CMK (cell line): ENCODE measurements at places on chromosomes 7 and 10.

GRCh38 chr7:25171516-25171915 is 46.5 kb upstream of the CYCS start:
- DNase-seq: no peak

DNA sequence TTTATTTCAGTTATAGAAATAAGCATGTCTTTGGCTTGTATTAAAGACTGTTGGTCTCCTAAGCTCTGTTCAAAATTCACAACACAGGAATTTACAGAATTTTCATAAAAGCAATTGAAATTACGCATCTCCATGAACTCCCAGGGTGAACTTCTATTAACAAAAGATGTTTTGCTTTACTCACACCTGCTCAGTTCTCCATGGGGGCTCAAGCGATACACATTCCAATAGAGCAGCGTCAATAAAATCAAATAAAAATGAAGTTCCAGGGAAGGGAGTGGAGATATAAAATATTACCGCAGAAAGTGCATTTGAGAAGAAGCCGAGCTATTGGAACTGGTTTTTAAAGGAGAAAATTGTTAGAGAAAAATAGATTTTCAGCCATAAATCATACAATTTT is 41.5 kb upstream of the ZNF438 start:
- no peak for DNase-seq

- no peak for DNase-seq
Measured at GRCh38 chr10:26792758-26793495, 67.8 kb downstream of the ABI1 start.

- no peak for DNase-seq
Measured at GRCh38 chr7:126185959-126186580, 1066.7 kb downstream of the GRM8 start.

DNA sequence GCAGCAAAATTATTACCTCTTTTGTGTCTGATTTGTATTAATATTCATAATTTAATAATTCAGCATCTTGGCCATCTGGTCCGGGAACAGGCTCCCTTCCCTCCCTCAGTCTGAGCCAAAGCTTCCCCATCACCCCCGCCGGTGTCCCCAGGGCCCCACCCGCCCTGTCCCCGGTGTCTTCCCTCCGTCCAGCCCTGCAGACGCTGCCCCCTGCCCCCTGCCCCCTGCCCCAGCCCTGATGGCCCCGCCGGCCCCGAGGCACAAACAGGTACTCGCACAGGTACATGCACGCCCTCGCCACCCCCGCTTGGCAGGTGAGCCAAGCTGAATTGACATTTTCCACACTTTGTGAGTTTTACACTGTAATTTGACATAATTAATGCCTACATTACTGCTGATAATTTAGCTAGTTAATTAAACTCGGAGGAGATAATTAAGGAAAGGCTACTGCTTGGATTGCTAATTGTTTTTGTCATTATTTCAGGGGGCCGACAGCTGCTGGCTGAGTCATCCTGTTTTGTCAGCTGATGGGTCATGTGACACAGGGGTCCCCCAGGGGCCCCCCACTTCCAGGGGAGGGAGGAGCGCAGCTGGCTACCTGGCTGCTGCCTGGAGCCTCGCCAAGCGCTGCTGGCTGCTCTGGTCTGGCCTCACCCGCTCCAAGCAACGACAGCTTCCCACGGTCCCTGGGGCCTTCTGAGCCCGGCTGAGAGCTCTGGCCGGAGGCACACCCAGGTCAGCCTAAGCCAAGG is 36.6 kb downstream of the MICALL2 start:
- no peak for DNase-seq

GRCh38 chr10:52212802-52213201 is 101.3 kb upstream of the DKK1 start:
- DNase-seq: no peak

DNA sequence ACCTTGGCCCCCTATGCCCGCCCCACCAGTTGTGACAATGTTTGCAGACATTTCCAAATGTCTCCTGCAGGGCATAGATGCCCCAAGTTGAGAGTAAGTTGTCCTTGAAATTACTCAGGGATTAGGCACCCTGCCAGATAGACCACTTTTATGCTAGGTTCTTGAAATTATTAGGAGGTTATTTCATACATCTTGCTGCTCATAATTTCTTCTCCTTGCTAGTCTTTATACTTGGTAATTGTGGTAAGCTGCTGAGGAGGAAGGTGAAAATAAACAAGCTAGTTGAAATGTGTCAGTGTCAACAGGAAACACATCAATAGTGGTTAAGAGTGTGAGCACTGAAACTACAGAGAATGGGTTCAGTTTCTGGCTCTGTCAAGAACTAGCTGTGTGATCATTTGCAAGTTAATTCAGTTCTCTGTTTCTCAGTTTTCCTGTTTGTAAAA is 63.7 kb upstream of the AOAH start:
- no peak for DNase-seq

DNA sequence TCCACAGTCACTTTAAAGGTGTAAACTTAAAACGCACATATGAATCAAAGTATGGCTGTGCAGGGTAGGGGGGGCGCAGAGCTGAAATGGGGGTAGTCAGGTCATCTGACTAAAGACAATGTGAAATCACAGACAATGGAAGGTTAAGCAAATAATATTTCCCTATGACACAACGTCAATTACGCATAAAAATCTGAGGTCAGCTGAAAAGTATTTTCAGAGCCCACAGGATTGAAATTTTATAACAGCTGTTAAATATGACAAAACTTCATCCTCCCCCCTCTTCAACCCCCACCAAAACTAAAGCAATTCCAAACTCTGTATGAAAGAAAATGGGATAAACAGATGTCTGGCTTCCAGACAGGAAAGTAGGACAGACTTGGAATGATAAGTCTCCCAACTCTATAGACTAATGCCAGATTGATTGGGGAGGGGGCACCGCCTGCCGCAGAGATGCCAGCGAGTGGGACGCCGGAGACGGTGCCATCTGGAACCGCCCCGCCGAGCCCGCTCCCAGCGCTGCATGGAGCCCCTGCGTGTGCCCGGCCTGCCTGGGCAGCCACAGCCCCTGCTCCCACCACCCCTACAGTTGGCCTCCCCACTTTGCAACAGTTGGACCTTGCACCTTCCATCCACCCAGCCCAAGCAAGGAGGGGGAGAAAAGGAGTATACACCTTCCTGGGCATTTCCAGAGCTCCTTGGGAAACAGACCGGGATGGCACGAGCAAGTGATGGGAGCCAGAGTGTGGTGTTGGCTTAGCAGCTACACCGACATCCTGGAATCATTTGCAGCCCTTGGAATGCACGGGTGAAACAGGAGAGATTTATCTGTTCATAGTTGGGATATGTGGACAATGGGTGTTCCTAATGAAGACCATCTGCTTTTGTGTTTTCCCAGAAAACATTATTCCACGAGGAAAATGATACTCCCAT is 10.7 kb downstream of the EBF3 start:
- no peak for DNase-seq

- no peak for DNase-seq
Measured at GRCh38 chr7:24227603-24228359, 56.2 kb upstream of the NPY start.

GRCh38 chr7:132609906-132610520 is 33.7 kb upstream of the PLXNA4 start:
- no peak for DNase-seq

GRCh38 chr7:91248996-91249395 is 15.2 kb upstream of the FZD1 start:
- DNase-seq: no peak

- no peak for DNase-seq
Measured at GRCh38 chr10:7188456-7189050, 222.3 kb downstream of the SFMBT2 start.

DNA sequence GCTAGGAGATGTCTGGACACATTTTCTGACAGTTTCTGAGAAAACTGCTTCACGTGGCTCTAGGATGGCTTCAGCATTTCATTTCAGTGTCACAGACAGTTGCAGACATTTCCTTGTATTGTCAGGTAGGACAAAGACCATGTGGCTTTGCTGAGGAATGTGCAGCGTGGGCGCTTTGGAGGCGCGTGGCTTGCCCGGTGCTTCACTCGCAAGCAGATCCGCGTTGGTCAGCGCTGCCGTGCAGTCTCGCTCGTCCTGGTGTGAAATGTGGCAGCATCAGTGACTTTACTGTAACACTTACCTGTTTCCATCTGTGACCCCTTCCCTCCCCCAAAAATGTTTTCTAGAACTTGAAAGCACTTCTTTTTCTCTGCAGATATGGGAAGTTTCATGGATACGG is 340.5 kb downstream of the SDK1 start:
- DNase-seq: no peak

DNA sequence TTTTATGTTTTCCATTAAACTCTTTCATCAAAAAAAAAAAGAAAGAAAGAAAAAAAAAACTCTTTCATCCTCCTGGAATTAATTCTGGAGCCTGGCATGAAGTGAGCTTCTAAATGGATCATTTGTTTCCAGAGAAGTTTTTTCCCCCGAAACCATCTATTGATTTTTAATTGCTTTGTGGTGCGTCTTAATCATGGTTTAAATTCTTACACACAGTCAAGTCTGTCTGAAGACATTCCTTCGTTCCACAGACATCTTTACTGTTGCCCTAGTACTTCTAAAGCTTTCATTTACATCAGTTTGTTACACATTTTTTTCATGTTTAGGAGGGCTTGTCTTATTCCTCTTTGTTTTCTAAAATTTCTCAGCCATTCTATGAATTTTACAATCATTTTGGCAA is 493.4 kb upstream of the FOXK1 start:
- no peak for DNase-seq

GRCh38 chr7:41858201-41858600 is 155.3 kb upstream of the INHBA start:
- DNase-seq: no peak

DNA sequence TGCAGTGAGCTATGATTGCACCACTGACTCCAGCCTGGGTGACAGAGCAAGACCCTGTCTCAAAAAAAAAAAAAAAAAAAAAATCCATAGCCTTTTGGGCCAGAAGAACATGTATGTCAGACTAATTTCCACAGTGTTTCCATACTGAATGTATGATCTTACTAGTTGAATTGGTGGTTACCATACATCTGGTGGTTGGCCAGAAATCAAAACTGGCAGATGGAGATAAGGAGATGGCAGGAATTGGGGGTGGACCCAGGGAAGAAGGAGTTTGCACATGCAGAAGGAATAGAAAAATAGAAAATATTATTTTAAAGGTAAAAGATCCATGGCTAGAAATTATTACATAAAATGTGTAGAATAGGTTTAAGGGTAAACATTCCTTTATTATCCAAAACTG is 3.7 kb upstream of the ATOH7 start:
- DNase-seq: no peak

DNA sequence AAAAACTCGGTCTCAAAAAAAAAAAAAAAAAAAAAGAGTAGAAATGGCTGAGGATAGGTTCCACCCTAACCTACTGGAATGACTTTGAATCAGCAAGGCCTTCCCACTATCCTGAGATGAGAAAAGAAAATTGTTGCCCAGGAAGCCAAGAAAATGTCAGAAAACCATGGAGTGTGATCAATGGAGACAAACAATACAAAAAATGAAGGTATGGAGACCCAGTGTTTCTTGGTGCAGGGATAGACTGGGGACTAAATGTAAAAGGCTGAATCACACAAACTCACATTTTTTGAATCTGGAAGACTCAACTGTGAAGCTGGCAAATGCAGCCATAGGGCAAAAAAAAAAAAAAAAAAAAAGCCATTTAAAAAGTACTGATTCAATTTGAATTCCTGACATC is 364.3 kb upstream of the ANKRD30A start:
- DNase-seq: no peak

GRCh38 chr7:128915841-128916642 is 5.5 kb upstream of the KCP start:
- no peak for DNase-seq

GRCh38 chr7:2260820-2261219 is 18.8 kb downstream of the NUDT1 start:
- no peak for DNase-seq

DNA sequence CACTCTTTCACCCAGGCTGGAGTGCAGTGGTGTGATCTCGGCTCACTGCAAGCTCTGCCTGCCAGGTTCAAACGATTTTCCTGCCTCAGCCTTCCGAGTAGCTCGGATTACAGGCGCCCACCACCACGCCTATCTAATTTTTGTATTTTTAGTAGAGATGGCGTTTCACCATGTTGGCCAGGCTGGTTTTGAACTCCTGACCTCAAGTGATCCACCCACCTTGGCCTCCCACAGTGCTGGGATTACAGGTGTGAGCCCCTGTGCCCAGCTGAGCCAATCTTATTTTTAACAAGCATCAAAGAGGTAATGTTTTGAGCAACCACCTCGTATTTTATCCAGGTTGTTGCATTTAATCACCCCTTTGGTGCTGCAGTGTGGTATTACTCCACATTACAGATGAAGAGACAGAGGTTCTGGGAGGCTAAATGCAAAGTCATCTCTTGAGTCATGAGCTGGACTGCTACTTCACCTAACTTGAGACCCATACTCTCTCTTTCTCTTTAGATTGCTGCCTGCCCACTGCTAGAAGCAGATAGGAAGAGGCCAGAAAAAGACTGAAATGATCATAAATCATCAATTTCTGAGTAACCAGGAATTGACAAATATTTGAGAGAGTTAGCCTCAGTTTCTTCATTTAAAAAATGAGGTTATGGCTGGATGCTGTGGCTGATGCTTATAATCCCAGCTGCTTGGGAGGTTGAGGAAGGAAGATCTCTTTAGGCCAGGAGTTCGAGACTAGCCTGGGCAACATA is 116.2 kb downstream of the CAMK1D start:
- no peak for DNase-seq

GRCh38 chr10:129329385-129330055 is 137.5 kb upstream of the MGMT start:
- no peak for DNase-seq

GRCh38 chr10:83725567-83725966 is 413.7 kb upstream of the GHITM start:
- DNase-seq: no peak

DNA sequence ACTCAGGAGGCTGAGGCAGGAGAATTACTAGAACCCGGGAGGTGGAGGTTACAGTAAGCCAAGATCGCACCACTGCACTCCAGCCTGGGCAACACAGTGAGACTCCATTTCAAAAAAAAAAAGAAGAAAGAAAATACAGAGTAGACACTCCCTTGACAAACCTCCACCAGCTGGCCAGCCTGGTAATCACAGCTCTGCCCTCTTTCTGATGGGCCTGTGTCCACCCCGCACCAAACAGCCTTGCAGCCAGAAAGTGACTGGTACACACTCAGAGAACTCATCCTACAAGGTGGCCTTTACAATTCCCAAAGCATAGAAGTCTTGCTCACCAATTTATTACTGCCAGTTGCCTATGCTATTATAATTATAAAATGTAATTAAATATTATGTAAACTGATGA is 66.6 kb downstream of the COBL start:
- DNase-seq: no peak

GRCh38 chr10:22823109-22823508 is 104.7 kb upstream of the ARMC3 start:
- DNase-seq: no peak

- no peak for DNase-seq
Measured at GRCh38 chr10:89992575-89992974, 291.2 kb downstream of the KIF20B start.
